ENCODE measurements at places on chromosomes 3 and 15.

- no peak for DNase-seq
Observed at GRCh38 chr3:107213044-107213669, 164.1 kb upstream of the CCDC54 start.

DNA sequence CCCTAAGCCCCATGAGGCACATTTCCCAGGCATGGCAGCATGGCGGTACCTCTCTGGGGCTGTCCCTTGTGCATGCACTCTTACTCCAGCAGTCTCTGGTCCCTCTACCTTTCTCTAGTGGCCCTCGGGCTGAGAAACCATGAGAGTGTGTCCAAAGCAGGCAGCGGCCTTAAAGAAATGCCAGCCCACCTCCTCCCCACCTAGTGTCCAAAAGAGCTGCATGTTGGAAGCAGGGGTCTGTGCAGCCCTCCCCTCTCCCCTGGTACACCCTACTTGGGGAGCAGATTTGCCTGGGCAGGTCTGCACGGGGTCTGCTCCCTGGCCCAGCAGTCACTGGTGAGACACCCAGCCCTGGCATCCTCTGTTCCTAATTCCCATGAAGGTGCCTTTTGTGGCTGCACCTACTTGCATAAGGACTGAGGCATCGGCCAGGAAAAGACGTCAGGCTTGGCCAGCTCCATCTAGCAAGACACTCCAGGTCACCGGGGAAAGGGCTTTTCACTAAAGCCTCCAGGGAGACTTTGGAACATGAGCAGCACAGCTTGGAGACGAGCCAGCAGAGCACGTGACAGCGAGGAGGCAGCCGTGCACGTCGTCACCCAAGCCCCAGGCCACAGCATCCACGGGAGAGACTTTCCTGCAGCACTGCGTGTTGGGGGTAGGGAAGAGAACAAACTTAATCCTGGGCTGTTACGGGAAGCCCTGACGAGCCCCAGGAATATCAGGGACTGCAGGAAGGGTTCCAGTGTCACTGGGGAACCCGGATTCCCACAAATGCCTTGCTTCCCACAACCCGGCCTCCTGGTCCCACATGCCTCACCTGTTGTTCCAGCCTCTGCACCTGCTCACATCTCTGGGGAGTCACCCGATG is 38.8 kb downstream of the TM2D3 start:
- peak; percentile 18 for DNase-seq

- DNase-seq: no peak
Observed at GRCh38 chr3:125067225-125067624, 11.4 kb upstream of the HEG1 start.

GRCh38 chr15:39415634-39416033 is 165.2 kb upstream of the THBS1 start:
- no peak for DNase-seq

Measured in NCI-H774 (cell line).